Kidney tubule cell (primary cell): ENCODE measurements at places on chromosomes 2 and 18.

DNA sequence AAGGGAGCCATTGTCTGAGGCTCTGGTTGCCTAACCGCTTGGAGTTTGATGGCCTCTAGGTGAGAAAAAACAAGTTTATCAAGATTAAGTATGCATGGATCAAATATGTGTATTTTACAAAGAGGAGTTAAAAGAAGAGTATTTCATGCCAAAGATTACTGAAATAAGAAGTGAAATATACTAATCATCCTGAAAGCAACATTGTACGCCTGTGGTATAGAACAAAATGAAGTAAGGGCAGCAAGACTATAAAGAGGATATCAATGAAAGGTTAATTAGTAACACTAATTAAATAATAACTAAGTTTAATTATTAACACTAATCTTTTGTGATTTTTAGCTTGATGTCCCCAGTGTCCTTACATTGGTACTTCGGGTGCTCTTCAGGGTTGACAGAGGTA, 276.7 kb downstream of the CALCRL start:
- DNase-seq: no peak

GRCh38 chr2:85277416-85278158, 50.2 kb downstream of the TGOLN2 start:
- DNase-seq: no peak

DNA sequence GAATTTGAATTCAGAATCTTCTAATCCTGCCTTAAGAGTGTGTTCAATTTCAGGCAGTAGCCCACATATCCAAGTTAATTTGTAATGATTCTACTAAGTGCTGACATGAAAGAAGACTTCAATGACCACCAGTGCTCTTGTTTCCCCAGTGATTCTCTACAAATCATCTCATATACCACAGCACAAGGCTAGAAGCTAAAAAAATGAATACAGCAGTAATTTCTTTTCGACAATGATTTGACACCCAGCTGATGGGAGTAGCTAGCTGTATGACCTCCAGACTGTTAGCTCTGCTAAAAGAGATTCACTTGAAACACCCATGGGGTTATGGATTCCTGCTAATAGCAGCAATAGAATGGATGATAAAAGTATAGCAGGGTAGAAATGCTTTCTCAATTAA, 217.0 kb upstream of the TMEFF2 start:
- no peak for DNase-seq

GRCh38 chr2:9331704-9332103, 91.6 kb downstream of the ITGB1BP1 start:
- no peak for DNase-seq

DNA sequence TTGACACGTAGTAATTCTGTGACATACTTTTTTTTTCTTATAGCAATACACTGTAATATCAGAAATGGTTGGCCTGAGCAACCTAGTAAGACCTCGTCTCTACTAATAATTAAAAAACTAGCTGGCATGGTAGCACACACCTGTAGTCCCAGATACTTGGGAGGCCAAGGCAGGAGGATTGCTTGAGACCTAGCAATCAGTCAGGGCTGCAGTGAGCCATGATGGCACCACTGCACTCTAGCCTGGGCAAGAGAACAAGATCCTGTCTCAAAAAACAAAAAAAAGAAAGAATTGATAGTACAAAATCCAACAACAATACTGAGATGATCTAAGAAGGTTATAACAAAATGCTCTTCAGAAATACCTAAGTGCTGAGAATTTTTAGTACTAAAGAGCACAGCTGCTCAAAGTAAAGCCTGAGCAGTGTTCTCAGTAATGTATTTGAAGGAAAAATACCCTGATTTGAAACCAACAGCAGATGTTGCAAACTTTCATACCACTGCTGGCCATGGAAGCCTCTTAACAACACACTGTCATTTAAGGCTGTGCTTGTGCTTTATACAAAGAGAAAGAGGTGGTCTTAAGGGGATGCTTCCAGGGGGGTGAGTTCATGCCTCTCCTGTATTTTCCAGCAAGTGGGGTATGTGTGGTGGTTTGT, 132.6 kb upstream of the CDCA7 start:
- DNase-seq: no peak

DNA sequence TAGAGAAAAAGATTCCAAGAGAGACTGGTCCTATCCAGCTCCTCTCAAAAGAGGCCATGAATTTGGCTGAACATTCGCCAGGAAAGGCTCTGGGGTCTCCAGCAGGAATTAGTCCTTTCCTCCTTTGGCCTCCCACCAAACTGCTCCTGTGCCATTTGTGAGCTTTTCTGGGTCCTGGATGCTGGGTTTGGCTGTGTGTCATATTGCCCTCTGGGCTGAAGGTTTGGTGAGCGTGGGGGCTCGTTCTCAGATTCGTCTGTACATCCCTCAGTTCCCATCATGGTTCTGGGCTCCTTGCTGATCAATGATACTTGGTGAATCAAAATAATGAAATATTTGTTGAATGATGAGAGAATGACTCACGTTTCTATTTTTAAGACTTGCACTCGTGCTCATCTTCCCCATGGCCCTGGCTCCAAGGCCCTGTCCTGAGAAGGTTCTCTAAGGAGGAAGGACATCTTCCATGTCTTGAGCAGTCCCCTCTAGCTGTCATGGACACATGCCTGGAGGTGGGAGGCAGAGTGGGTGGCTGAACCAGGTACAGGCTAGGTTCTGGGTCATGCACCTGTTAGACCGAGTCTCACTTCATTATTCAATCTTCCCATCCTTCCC, 47.8 kb upstream of the RHOB start:
- no peak for DNase-seq

DNA sequence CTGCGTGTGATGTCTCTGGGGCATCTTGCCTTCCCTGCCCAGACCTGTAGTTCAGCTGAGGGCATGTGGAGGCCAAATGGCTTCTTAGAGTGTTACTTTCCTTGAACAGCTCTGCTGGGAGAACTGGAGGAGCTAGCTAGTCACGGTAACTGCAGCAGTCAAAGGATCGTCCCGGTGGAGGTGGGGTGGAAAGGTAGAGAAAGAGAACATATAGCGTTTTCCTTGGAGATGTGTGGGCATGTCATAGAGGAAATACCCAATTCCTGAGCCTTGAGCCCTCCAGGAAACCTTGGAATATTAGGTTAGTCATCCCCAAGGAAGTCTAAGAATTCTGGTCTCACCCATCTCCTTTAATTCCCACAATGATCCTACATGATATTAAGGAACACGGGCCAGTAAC, 33.5 kb upstream of the IL37 start:
- peak; percentile 72 for DNase-seq

DNA sequence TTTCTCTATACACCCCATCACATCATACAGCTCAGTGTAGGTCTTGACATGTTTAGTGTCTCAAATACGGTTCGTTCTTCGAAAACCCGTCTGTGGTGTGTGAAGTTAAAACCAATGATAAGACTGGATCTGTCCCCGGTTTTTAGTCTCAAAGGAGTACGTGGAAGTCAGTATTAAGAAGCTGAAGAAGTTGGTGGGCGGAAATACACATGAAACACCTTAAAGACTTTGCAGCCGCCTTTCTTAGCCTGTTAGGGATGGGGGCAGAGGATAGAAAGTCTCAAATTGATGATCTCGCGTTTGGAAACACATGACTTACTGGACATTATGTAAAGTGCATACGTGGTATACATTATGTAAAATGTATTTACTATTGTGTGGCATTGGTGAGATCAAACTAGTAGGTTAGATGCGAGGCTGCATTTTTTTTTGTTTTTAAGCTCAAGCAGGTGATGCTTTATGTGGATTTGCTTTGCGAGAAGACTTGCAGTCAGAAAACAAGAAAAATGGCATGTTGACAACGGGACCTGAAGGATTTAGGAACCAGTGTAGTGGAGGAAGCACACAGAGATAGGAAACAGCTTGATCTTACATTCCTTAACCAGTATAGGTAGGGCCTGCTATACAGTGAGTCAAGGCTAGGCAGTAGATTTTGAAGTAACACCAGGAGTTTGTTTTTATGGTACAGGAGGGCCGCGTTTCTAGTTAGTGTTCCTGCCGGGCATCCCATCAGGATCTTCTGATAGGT, 1.2 kb downstream of the CNOT11 start:
- DNase-seq: peak; percentile 18

DNA sequence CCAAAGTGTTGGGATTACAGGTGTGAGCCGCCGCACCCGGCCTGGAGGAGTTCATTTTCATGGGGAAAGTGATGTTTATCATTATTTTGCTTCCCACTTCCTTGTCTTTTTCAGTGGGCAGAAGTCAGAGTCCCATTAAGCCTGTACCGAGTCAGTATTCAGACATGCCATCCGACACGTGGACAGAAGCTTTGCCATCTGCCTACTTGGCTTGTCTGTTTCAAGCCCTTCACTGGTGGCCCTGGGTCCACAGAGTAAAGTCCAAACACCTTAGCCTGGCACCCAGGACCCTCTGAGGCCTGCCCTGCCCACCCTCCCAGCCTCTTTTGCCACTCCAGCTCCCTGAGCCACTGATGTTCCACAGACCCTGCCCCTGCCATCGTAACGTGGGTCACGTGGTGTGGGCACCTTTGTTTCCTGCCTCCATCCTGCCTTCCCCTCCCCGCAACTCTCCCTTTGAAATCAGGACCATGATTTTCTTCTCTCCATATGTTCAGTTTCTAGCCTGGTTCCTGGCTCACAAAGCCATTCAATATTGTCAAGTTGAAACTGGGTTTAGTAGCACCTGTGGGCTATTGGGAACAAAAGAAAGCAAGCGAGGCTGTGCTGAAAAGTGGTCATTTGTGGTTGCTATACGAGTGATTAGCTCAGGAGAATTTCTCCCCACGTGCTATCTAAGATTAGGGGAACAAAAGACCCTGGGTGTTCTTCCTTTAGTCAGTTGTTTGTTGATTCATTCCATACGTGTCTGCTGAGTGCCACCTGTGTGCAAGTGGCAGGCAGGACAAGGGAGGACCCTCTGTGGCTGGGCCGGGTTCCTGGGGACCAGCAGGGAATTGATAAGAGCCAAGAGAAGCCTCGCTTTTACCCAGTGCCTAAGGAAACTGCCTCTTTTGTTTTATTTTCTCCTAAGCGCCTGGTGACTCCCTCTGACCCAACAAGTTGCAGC, 5.1 kb upstream of the ODC1 start:
- no peak for DNase-seq
